ENCODE measurements at places on chromosomes 1 and 21.
A peak's percentile ranks its signal among the peaks of the same experiment; 100 is the strongest.

DNA sequence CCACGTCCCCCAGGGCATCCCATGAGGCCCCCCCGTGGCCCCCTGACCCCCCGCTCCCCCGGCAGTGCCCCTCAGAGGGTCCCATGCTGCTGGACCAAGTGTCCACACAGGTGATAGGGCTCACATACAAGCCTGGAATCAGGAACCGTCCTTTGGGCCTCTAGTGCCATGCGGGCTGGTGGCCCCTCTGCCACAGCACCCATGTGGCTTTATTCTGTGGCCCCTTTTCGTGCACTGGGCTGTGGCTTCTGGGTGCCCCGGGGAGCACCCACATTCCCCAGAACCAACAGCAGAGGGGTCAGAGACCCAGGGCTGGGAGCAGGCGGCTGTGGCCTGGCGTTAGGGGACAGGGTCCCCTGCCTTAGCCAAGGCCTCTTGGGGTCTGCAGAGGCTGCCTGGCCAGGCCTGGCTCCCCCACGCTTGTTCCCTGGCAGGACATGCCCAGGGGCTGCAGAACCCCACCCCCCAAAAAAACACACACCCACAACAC is 31.7 kb downstream of the SLC19A1 start:
- no peak for DNase-seq

DNA sequence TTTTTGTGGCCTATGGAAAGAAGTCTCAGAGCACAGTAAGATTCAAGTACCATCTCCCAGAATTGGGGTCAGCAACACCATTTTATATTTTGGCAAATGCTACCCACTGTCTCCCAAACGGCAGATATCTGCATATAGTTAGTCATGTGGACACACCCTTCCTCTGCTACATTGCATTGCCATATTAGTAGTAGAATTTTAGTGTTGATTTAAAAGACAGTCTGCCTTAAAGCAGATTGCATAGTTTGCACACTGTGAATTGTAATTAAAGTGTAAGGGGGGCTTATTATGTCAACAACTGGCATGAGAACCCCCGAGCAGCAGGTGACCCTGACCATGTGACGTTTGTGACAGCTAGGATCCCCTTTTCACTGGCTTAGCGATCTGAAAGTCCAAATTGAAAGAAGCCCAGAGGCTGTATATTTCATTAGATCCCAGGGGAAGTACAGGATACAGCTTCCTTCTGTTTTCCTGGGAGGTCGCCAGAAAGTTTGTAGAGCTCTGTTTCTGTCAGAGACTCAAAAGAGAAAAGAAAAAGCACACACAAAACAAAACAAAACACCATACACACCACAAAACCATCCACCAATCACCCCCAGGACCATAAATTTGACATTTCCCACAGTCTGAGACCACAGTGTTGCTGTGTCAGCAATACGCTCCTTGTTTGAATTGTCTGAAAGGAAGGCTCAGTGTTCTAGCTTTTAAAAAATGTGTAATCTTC is 172.4 kb downstream of the NFIA start:
- peak; percentile 66 for DNase-seq

DNA sequence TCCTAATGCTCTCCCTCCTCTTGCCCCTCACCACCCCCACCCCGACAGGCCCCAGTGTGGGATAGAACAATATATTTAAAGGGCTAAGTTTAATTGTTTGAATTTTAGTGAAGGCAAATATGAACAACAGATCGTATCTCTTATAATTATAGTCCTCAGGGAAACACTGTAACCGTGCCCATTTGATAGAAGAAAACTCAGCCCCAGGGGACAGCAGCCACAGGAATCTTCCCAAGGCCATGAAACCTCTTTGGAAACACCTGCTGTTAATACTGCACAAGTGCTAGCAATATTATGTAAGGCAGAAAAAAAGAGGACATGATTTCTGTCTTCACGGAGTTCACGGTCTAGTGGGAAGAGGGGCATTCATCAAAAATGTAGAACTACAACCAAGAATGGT is 142.2 kb downstream of the URB2 start:
- DNase-seq, result peak; percentile 83

DNA sequence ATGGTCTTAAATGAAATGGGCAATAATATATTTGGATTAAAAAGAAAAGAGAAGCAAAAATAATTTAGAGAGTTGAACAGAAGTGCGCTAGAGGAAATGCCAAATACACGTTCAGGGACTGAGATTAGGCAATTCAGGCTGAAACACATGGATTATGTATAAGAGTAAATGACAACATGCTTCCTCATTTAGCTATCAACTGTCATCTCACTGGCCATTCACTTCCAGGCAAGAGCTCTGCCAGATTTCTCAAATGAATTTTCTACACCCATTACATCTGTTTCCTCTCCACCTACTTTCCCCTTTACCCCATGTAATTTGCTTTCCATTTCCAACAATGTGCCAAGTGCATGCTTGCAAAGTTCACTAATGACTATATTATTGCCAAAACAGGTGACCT is 582.4 kb downstream of the LTN1 start:
- no peak for DNase-seq

- DNase-seq, result no peak
Measured at GRCh38 chr1:246355411-246356230, 151.5 kb downstream of the SMYD3 start.

- no peak for DNase-seq
Measured at GRCh38 chr1:165686121-165686970, 12.0 kb downstream of the ALDH9A1 start.

DNA sequence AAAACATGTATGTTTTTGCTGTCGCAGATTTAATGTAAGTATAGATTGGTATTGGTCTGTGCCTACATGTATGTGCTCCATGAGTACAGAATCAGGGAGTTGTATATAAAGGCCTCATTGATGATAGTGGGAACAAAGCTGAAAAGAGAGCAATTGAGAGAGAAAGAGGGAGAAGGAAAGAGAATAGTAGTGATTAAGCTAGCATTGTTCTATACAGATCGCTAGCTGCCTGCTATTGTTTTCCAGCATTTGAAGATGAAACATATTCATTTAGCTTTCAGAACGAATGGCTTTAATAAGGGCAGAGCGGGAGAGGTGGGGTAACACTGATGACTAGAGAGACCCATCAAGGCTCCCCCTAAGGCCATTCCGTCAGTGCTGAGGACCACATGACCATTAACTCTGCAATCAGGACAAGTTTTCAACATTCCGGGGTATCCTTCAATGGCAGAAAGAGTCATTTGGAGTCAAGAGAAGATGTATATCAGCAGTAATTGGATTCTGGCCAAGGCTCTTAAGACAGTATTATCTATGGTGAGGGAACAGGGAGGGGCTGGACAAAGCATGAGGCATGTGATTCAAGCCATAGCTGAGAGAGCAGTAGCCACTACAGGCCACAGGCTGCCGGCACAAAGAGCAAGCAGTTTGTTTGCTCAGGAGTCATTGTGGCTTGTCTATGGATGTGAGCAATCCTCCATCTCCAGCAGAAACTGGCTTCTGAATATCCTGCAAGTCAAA is 176.5 kb downstream of the PBX1 start:
- peak; percentile 36 for DNase-seq

DNA sequence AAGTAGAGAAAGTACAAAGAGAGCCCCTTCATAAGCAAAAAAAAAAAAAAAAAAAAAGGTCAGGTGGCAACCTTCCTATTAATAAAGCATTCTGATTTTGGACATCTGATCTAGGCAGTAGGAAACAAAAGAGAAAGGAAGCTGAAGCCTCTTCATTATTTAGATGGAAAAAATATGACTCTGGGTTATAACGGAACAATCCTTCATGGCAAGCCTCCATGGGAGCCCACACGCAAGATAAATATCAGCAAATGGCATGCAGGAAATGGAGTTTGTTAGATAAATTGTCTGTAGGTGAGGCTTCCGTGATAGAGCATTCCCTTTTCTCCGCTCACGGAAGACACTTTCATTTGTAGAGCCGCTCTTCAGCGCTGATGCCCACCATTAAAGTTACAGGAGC is 381.0 kb downstream of the TTLL7 start:
- DNase-seq, result no peak

DNA sequence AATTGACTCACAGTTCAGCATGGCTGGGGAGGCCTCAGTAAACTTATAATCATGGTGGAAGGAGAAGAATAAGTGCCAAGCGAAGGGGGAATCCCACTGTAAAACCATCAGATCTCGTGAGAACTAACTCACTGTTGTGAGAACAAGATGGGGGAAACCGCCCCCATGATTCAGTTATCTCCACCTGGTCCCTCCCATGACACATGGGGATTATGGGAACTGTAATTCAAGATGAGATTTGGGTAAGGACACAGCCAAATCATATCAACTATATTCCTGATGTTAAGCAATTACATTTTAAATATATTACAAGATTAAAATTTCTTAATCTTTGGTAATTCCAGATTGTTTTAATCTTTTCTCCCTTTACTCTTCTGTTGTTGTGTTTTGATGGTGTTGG is 55.2 kb downstream of the FNBP1L start:
- DNase-seq, result no peak

- no peak for DNase-seq
Measured at GRCh38 chr21:34612557-34612956, 2.4 kb downstream of the RCAN1 start.

- DNase-seq, result peak; percentile 57
Measured at GRCh38 chr1:65177457-65177856, 29.5 kb downstream of the AK4 start.

DNA sequence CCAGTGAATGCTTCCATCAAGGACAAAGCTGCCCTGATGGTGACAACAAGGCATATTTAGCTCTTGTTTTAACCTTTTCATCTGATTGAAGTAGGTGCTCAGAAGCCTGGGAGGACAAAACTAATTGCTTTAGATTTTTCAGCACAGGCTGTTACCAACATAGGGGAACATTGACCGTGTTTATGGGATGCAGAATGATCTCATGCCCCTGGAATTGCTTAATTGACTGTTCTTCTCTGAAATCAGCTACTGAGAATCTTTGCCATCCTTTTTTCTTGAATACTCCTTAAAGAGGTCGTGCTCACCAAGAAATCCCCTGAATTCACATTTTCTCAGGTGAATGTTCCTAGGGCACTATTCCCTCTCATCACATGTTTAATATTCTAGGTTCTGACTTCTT is 95.9 kb upstream of the CCDC190 start:
- no peak for DNase-seq

DNA sequence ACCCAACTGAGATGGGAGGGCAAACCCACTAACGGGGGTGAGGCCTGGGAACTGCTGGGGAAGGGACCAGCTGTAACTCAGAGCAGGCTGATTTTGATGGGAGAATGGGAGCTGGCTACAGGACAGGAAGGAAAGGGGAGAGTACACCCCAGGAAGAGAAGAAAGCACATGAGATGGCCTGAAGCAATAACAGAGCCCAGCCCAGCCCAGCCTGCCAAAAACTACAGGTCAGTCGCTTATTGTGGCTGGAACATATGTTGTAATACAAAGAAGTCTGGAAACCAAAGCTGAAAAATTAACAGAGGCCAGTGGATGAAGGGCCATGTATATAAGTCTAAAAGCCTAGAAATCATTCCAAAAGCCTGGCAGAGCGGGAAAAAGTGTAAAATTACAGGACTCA is 1.6 kb downstream of the ITLN2 start:
- DNase-seq, result no peak

- no peak for DNase-seq
Measured at GRCh38 chr1:234562334-234562733, 47.6 kb downstream of the IRF2BP2 start.

DNA sequence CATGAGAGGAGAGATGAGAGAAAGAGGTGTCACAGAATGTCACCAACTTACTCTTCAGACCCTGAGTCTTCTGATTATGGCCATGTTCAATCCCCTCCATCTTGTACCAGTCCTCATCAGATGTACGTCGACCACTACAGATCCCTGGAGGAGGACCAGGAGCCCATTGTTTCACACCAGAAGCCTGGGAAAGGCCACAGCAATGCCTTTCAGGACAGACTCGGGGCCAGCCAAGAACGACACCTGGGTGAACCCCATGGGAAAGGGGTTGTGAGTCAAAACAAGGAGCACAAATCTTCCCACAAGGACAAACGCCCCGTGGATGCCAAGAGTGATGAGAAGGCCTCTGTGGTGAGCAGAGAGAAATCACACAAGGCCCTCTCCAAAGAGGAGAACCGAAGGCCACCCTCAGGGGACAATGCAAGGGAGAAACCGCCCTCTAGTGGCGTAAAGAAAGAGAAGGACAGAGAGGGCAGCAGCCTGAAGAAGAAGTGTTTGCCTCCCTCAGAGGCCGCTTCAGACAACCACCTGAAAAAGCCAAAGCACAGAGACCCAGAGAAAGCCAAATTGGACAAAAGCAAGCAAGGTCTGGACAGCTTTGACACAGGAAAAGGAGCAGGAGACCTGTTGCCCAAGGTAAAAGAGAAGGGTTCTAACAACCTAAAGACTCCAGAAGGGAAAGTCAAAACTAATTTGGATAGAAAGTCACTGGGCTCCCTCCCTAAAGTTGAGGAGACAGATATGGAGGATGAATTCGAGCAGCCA is 8.0 kb downstream of the ELOA start:
- peak; percentile 70 for DNase-seq

- DNase-seq, result no peak
Measured at GRCh38 chr1:61708953-61709907, 15.7 kb downstream of the TM2D1 start.

DNA sequence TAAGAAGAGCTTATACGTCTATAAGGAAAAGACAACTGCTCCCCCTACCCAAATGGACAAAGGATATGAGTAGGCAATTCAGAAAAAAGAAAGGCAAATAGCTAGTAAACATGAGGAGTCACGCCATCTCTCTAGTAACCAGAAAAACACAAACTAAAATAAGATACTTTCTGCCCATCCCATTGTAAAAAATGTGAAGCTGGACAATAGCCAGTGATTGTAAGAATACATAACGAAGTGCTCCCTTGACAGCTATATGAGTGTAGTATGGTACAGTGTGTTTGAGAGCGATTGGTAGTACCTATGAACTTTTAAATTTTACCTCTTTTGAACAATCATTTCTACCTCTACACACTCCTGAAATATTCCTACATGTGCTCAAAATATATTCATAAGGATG is 7.5 kb upstream of the GJA8 start:
- peak; percentile 11 for DNase-seq

DNA sequence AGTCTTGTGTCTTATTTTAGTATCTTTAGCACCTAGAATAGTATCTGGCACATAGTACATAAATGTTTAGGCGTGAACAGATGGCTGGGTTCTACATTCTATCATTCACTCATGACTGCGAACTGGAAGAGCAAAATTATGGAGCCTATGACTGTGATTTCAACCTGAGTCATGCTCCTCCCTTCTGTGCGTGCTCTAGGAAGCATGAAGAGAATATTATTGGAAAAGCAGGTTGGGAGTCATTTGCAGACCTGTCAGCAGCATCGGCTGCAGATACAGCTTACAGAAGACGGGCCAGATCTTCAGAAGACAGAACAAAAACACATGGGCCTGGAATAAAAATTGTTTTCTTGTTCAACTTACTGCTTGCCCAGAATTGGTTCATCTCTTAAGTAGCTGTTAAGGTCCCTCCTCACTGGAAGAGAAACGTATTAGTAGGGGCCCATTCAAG is 344.0 kb upstream of the USP24 start:
- DNase-seq, result no peak

DNA sequence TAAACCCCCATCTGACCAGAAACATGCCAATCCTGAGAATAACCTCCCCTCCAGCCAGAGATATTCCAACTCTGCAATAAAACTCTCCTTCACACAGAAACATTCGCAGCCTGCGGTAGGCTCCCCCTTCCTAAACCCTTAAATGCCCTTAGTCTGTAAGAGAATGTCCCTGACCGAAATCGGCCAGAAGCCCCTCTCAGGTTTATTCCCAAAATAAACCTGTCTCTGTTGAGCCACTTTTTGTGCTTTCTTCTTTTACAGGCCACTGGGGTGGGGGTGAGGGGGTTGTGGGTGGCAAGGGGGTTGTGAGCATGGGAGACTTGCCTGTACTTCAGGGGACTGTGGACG is 4.6 kb downstream of the PRXL2B start:
- DNase-seq, result no peak

GRCh38 chr1:79293611-79294010 is 287.1 kb upstream of the ADGRL4 start:
- no peak for DNase-seq

GRCh38 chr21:37245151-37245550 is 22.0 kb downstream of the VPS26C start:
- DNase-seq, result no peak

Data from myocyte (in vitro differentiated cells).